ENCODE measurements at places on chromosomes 4 and X. TPM values are rescaled to one million over a fixed set of nuclear protein-coding genes. Genes with fewer than 3 reads are reported as not detected.

Gene GPR78
- total RNA-seq, result not detected

Gene PLS3
- total RNA-seq, result 125 TPM

Gene GYG2
- total RNA-seq, result not detected

Gene RS1
- not detected for total RNA-seq

Gene ASB9
- total RNA-seq, result 6.4 TPM

Gene KLHL4
- total RNA-seq, result 3.5 TPM

Gene TMEM150C
- total RNA-seq, result 17.1 TPM

Gene AMER1
- 4.5 TPM for total RNA-seq

Gene WAS
- 169 TPM for total RNA-seq

Gene ANK2
- 79.2 TPM for total RNA-seq

Gene ZAR1
- not detected for total RNA-seq

Gene GPAT3
- total RNA-seq, result 7.5 TPM

Gene TBC1D8B
- 6.7 TPM for total RNA-seq

GRCh38 chrX:30904186-30904585 is 15.1 kb upstream of the TAB3 start:
- H3K4me3 ChIP-seq, result no peak overlapping the region
- no peak for DNase-seq
- no peaks in the 10 kb centered on the region for H3K4me1 ChIP-seq
- H3K27ac ChIP-seq, result no peak overlapping the region
- no peaks in the 10 kb centered on the region for H3K36me3 ChIP-seq

GRCh38 chr4:154954117-154954516 is 173.0 kb downstream of the RBM46 start:
- DNase-seq, result no peak
- no peaks in the 10 kb centered on the region for H3K27me3 ChIP-seq
- no peak overlapping the region for H3K4me3 ChIP-seq

- no peak overlapping the region for H3K27ac ChIP-seq
- DNase-seq, result no peak
- no peak overlapping the region for H3K4me3 ChIP-seq
- no peaks in the 10 kb centered on the region for H3K27me3 ChIP-seq
Measured at GRCh38 chrX:70255452-70255851, 4.6 kb downstream of the P2RY4 start.

DNA sequence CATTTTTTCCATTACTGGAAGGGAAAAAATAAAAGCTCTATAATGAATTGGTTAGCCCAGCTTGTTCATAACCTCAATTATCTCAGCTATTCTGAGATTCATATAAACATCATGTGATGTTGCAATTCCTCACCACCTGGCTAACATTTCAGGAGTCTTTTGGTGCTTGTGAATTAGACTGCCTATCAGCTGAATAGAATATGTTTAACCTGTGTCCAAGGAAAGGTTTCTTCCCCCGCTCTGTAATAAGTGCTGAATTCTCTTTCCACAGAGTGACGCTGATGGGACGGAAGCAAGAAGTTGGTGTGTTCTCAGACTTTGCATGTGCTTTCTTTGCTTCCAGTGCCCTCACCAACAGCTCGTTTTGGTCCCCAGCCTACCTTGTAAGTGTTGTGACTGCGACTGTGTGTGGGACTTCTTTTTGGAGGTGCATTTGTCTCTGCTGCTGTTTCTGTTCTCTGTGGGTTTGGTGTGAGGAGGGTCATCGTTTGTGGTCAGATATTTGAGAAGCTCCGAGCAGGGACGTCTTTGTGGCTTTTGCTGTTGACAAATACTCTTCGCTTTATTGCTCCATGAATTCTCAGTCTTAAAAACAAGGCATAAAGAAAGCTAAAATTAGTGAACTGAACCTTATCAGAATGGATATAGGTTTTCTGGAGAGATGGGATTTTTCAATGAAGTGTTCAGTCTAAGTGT is 61.7 kb downstream of the PPARGC1A start:
- no peak for DNase-seq
- no peak overlapping the region for H3K4me3 ChIP-seq
- H3K36me3 ChIP-seq, result no peaks in the 10 kb centered on the region
- no peak overlapping the region for H3K27ac ChIP-seq
- H3K4me1 ChIP-seq, result no peaks in the 10 kb centered on the region

DNA sequence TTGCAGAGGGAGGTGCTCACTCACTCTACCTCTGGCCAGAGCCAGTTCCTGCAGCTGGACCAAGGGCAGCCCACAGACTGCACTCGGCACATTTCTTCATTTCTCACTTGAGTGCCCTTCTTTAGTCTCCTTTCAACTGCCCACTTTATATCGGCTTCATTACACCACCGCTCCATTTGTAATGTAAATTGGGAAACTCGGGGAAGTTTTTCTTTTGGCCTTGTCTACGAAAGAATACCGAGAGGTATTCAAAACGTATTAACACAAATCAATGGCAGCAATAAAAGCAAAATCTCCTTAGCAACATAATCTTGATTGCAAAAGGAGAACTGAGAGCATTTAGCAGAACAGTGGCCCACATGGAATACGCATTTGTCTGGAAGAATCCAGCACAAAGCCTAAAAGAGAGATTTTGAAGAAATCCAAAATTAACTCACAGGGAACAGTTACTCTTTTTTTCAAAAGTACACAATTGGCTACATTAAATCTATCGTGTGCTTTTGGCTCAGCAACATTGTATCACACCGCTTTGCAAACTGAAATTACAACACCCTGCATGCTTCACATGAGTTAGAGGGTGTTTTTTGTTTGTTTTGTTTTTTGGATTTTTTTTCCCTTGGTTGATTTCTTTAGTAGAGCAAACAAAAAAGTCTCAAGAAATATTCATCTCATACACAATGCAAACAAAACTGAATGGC is 62.6 kb downstream of the CHIC2 start:
- H3K4me3 ChIP-seq, result no peak overlapping the region
- no peak for DNase-seq
- H3K4me1 ChIP-seq, result peaks cover 12% of the 10 kb centered on the region
- H3K36me3 ChIP-seq, result peaks cover 50% of the 10 kb centered on the region
- H3K27me3 ChIP-seq, result no peaks in the 10 kb centered on the region

- no peak overlapping the region for H3K27ac ChIP-seq
- H3K36me3 ChIP-seq, result no peaks in the 10 kb centered on the region
- H3K27me3 ChIP-seq, result no peaks in the 10 kb centered on the region
- H3K4me1 ChIP-seq, result no peaks in the 10 kb centered on the region
Measured at GRCh38 chr4:7255488-7255881, 63.1 kb downstream of the SORCS2 start.

DNA sequence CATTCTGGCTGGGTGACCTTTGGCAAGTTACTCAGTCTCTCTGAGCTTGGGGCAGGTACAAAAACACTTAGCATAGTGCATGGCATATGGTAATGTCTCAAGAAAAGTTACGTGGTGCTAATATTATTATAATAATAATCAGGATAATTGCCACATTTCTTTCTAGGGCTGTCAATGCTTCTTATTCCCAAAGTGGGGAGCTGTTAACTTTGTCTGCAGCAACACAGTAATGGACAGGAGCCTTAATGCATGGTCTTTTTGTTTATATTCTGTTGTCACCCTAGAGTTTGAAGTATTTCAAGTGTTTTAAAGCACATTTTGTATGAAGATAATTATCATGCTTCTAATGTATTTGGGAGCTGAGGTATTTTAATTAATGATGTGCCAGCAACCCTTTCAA is 121.8 kb downstream of the FHIP1A start:
- no peaks in the 10 kb centered on the region for H3K36me3 ChIP-seq
- no peak for DNase-seq
- no peak overlapping the region for H3K4me3 ChIP-seq

DNA sequence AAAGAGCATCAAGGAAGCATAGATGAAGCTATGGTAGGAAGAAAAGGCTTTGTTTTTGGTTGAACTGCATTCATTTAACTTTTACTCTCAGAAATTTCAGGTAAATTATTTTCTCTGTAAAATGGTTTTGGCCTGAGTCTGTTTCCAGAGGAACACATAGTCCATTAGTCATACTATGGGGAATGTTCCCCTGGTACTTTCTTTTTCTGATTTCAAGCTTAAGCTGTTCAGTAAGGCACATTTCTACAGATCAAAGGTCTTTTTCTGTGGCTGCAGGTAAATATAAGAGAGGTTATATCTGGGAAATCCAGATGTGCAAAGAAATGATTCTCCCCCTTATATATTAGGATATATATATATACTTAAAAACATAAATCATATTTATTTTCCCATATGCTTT is 1744.4 kb upstream of the ADGRL3 start:
- H3K27ac ChIP-seq, result no peak overlapping the region
- no peak overlapping the region for H3K4me3 ChIP-seq
- H3K4me1 ChIP-seq, result no peaks in the 10 kb centered on the region
- H3K36me3 ChIP-seq, result no peaks in the 10 kb centered on the region

DNA sequence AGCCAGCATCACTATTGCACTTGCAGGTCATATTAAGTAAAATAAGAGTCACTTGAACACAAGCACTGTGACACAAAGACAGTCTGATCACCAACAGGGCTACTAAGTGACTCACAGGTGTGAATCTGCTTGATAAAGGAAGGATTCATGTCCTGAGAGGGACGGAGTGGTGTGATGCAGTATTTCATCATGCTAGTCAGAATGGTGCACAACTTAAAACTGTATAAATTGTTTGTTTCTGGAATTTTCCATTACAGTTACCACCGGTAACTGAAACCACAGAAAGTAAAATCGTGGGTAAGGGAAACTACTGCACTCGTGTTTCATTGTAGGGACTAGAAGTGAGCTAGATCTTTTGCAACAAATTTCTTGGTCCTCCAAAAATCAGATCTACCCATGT is 109.7 kb downstream of the ELOVL6 start:
- no peak for DNase-seq
- H3K4me3 ChIP-seq, result no peak overlapping the region
- H3K27ac ChIP-seq, result no peak overlapping the region
- H3K4me1 ChIP-seq, result peaks cover 8% of the 10 kb centered on the region
- no peaks in the 10 kb centered on the region for H3K27me3 ChIP-seq

GRCh38 chrX:136176399-136176825 is 29.1 kb downstream of the FHL1 start:
- no peak overlapping the region for H3K27ac ChIP-seq
- DNase-seq, result no peak
- no peaks in the 10 kb centered on the region for H3K27me3 ChIP-seq
- H3K36me3 ChIP-seq, result no peaks in the 10 kb centered on the region

- no peaks in the 10 kb centered on the region for H3K27me3 ChIP-seq
- no peaks in the 10 kb centered on the region for H3K36me3 ChIP-seq
- no peak overlapping the region for H3K27ac ChIP-seq
- no peaks in the 10 kb centered on the region for H3K4me1 ChIP-seq
Measured at GRCh38 chr4:159552979-159553768, 450.3 kb downstream of the RAPGEF2 start.

- no peak for DNase-seq
- no peak overlapping the region for H3K27ac ChIP-seq
- no peaks in the 10 kb centered on the region for H3K36me3 ChIP-seq
Measured at GRCh38 chr4:170248029-170248428, 158.3 kb upstream of the AADAT start.

DNA sequence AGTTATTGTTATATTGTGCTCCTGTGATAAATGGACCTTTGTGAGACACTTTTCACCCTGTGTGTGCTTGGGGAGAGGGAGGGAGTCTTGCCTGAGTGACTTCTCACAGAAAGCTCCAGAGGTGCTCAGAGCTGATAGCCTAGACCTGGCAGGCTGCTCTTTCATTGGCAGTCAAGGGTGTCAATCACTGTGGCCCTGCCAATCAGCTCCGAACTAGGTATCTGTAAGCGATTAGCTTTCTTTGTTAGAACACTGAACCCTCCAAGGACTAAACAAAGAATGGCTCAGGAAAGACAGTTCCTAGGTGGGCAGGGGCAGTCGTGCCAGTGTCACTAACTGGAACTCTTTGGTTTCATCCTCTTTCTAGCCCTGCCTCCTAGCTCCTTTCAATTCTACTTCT is 2.7 kb upstream of the NALF2 start:
- H3K4me3 ChIP-seq, result no peak overlapping the region
- H3K36me3 ChIP-seq, result no peaks in the 10 kb centered on the region
- no peak overlapping the region for H3K27ac ChIP-seq
- H3K4me1 ChIP-seq, result peaks cover 6% of the 10 kb centered on the region

DNA sequence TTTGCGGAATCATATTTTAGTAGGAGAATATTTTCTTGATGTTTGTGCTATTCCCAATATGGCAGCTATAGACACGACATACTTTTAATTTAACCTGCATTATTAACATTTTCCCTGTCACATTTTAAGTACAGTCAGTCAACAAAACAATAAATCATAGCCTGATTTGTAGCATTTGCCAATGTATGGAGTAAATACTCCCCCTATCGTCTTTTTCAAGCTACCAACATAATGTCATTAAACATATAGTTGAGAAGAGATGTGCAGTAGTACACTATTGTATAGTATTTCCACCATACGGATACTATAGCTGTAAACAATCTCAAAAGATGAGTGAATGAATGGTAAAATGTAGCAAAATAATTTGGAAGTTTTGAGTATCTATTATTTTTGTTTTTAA is 303.7 kb upstream of the MAGEB2 start:
- DNase-seq, result no peak
- no peaks in the 10 kb centered on the region for H3K27me3 ChIP-seq
- no peak overlapping the region for H3K27ac ChIP-seq
- no peak overlapping the region for H3K4me3 ChIP-seq

GRCh38 chr4:82429728-82430192 is 502 bp downstream of the HNRNPDL start:
- peaks cover 61% of the 10 kb centered on the region for H3K4me1 ChIP-seq
- no peaks in the 10 kb centered on the region for H3K27me3 ChIP-seq
- H3K4me3 ChIP-seq, result peak overlapping the region; percentile 96
- DNase-seq, result peak; percentile 98
- peaks cover 23% of the 10 kb centered on the region for H3K36me3 ChIP-seq
- peak overlapping the region; percentile 100 for H3K27ac ChIP-seq

DNA sequence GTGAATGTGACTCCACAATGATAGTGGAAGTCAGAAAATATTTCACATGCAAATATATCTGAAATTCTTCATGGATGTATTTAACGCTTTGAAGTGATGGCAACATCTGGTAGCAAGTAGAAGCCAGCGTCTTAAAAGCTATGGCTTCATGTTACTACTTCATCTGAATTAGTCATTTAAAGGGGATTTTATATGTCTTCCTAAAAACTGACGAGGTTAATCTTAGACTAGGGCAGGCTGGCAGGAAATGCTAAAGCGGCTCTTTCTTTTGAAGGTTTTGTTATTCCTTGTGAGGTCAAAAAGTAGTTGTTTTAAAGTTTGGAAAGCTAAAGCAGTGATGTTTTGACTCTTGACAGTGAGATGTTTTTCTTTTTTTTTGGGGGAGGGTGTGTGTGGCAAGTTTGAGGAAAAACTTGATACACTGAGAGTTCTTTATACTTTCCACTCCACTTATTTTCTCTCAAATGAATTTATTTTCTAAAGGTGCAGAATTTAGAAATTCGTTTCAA is 22.6 kb downstream of the PLS3 start:
- no peak for DNase-seq
- peak overlapping the region; percentile 28 for H3K27ac ChIP-seq
- no peaks in the 10 kb centered on the region for H3K36me3 ChIP-seq
- no peaks in the 10 kb centered on the region for H3K27me3 ChIP-seq
- H3K4me1 ChIP-seq, result no peaks in the 10 kb centered on the region

- H3K4me1 ChIP-seq, result peaks cover 57% of the 10 kb centered on the region
- H3K27ac ChIP-seq, result no peak overlapping the region
- no peak overlapping the region for H3K4me3 ChIP-seq
- no peak for DNase-seq
- H3K27me3 ChIP-seq, result no peaks in the 10 kb centered on the region
Measured at GRCh38 chr4:152673489-152673888, 6.3 kb downstream of the TMEM154 start.

All from spleen (tissue), 13 donors.